Left ventricle myocardium inferior (tissue), 1 donor: ENCODE measurements at places on chromosomes 2 and 18.
A peak's percentile ranks its signal among the peaks of the same experiment; 100 is the strongest.

DNA sequence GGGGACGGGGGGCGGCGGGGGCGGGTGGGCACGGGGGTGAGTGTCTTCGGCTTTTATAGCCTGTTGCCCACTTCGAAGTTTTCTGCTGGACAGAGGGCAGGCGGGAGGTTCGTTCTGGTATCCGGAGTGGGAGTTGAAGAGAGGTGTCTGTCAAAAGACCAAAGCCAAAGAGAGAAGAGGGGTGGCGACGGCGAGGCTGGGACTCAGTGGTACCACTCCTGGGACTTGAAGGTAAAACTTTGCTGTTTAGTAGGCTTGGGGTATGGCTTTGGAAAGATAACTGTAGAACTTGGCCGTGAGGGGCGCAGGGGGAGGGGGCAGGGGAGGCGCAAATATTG is 215.8 kb upstream of the DTNA start:
- DNase-seq = peak; percentile 23

DNA sequence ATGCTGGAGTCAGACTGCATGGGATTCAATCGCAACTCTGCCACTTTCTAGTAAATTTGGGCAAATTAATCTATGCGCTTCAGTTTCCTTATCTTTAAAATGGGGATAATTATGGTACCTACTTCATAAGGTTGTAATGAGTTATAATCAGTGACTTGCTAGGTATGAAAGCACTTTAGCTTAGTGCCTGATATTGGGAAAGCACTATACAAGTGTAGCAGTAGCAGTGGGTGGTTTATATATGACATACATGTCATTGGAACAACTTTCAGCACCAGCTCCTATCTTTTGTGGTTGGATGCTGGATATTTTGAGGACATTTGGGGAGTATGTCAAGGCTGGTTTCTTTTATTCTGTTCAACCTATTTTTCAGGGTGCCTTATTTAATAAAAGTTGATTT is 277.7 kb downstream of the CAMKMT start:
- no peak for DNase-seq

GRCh38 chr2:202841090-202841867 is 30.3 kb downstream of the ICA1L start:
- no peak for DNase-seq

DNA sequence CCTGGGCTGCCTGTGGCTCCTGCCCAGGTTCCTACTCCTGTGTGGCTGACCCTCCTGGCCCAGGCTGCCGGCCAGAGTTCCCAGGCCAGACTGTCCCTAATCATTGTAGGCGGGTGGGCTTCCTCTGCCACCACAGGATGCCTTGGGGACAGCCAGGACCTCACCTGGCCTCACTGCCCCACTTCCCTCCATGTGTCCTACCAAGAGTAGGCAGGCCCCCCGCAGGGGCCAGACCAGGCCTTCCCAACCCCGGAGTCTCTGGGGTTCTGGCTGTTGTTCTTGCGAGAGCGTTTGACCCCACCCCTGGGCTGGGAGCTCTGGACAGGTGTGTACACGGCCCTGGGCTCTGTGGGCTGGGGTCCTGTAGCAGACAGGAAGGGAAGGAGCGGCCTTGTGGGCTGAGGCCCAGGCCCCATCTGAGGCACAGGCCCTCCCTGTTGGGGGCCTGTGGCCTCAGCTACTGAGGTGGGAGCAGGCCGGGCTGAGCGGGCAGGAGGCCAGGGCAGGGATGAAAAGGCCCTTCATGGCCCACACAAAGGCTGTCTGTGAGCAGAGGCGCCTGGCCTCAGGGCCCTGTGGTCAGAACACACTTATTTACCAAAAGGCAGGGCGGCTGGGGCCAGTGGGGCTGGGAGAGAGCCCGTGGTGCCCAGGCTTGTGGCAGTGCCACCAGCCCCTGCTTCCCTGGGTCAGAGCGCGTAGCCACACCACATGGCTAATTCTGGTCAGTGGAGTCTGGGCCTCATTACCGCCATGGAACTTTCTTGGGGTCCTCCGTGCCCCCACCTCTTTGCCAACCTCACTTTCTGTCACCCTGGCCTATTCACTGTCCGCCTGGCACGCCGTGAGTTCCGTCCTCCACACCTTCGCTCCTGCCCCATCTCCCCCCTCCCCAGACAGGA is 2.0 kb downstream of the SNORC start:
- no peak for DNase-seq
